Brain (organoid and tissue), 16 donors: ENCODE measurements at places on chromosomes 13 and 19. TPM values are rescaled to one million over a fixed set of nuclear protein-coding genes. Genes with fewer than 3 reads are reported as not detected.
A peak's percentile ranks its signal among the peaks of the same experiment; 100 is the strongest.

- peak; percentile 37 for DNase-seq
These were observed 130.3 kb upstream of the LSM14A start for GRCh38 chr19:34041925-34042521.

- DNase-seq = no peak
These were observed 17.0 kb downstream of the VSTM2B start for GRCh38 chr19:29542776-29543175.

DNA sequence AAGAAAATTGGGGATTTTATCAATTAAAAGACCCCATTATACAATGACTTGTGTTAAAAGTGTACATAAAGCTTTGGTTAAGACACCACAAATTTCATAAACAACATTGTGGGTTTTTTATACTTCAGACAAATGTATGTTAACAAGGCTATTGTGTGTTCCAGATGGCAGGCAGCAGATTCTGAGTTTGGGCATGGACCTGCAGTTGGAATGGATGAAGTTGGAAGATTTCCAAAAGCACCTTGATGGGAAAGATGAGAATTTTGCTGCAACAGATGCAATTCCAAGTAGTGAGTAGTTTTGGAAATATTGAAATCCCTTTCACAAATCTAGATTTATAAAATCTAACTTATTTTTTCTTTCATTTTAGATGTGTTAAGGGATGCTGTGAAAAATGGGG, 25.4 kb downstream of the MPHOSPH8 start:
- no peak for DNase-seq

GRCh38 chr19:39915848-39916215, 18.6 kb downstream of the FCGBP start:
- DNase-seq = no peak

- DNase-seq = no peak
These were observed 13.0 kb downstream of the CIC start for GRCh38 chr19:42281827-42282762.

GRCh38 chr19:49315111-49315510, 9.9 kb downstream of the SLC6A16 start:
- DNase-seq = no peak

DNA sequence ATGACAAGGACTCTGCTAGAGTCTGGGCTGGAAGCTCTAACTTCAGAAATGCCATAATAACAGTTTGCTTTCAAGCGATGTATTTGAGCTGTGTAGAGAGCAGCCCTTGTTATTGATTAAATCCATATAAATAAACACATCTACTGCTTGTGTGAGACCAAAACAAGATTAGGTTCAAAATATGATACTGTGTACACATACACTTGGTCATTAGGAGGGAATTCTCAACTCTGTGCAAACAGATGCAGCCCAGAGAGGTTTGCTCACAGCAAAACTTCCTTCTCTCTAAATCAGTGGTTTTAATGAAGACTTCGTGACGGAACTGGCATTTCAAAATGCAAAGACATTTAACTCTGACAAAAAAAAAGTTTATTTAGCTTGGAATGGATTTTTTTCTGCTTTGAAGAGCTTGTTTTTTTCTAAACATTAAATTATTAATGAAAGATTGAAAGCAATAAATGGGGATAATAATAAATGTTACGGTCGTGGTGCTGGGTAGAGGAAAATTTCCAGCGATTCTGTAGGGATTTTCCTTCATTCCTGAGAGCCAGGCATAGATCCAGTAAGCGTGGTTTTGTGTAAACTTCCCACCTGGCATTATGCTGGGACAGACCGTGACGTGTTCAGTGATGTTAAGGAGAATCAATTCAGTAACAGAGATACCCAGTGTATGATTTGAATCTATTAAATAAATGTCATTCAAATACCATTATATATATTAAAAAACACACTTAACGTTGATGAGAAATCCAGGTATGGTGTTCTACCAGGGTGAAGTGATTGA, 213.7 kb downstream of the TEX29 start:
- DNase-seq = no peak

- no peak for DNase-seq
These were observed 4.8 kb upstream of the IGFL1 start for GRCh38 chr19:46224773-46225172.

GRCh38 chr13:51827254-51827653, 17.7 kb downstream of the TMEM272 start:
- no peak for DNase-seq

DNA sequence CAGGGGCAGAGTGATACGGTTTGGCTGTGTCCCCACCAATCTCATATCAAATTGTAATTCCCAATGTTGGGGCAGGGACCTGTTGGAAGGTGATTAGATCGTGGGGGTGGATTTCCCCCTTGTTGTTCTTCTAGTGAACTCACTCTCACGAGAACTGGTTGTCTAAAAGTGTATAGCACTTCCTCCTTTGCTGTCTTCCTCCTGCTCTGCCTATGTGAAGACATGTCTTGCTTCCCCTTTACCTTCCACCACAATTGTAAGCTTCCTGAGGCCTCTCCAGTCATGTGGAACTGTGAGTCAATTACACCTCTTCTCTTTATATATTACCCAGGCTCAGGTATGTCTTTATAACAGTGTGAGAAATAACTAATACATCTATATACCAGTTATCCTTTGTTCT, 706.4 kb upstream of the KLHL1 start:
- DNase-seq = no peak

DNA sequence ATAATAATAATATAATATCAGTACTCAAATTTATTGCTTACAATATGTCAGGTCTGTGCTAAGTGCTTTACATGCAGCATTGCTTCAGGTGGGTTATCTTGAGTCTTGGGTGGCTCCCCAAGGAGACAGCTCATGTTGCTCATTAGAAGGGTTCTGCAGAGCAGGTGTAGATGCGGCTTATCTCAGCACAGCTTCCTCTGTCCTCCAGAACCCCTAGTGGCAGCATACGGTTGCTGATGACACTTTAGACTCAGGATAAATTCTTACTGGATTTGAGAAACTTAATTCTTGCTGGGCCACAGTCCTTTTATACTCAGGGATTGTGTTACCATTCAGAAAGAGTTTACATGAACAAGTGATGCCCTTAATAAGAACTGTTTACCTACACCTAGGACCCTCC, 8.9 kb downstream of the COG3 start:
- no peak for DNase-seq

DNA sequence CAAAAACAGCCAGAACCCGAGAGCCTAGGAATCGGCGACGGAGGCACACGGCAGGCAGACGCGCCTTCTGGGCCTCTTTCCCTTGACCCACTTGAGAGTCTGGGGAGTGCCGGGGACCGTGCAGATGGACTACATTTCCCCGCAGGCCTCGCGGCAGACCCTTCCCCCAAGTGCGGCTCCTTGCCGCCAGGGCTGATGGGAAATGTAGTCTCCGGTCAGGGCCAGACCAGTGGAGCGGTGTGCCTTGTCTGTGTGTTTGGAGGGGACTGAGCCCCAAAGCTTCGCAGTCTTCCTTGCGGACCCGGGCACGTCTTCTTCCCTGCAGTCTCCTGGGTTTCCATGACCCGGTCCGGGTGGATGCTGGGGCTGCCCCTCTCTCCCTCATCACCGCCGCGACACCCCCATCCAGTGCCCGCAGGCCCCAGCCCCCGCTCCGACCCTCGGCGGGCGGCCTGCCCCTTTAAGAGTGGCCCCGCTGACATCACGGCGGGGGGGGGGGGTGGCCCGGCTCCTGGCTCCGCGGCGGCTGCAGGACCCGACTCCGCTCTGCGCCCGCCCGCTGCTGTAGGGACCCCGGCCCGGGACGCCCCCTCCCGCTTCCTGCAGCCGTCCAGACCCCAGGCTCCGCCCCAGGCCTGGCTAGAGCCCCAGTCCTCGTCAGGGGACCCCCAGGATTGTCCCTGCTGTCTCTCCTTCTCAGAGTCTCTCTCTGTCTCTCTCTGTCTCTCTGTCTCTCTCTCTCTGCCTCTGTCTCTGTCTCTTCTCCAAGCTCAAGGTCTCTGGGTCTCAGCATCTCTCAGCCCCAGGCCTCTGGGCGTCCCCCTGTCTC, 758 bp upstream of the CACNG7 start:
- DNase-seq = peak; percentile 92

DNA sequence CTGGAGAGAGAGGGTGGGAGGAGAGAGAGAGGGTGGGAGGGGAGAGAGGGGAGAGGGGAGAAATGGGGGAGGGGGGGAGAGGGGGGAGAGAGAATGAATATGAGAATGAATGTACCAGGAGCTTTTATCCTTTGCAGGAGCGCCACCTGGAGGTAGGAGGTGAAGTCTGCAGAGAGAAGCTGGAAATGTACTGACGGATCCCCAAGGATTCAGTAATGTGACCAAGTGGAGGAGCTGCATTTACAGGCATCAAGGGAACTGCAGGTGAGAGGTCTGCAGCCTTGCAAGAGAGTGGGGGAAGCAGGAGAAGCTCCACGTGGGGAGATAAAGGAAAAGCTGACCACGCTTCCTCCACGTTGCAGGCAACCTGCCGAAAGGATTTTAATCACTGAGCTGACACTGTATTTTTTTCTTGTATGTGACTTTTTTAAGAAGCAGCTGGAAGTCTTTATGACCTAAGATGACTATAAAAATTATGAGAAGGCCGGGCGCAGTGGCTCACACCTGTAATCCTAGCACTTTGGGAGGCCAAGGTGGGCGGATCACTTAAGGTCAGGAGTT, 33.7 kb downstream of the VSTM1 start:
- DNase-seq = peak; percentile 80

GRCh38 chr19:54391589-54392061, 23.6 kb upstream of the TTYH1 start:
- no peak for DNase-seq

DNA sequence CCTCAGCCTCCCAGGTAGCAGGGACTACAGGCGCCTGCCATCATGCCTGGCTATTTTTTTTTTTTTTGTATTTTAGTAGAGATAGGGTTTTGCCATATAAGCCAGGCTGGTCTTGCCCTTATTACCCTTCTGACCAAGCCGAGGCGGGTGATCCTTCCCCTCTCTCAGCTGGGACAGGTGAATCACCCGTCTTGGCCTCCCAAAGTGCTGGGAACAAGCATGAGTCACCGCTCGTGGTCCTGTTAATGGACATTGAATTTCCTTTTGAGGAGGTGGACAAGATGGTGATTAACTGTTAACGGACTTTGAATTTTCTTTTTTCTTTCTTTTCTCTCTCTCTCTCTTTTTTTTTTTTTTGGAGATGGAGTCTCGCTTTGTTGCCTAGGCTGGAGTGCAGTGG, 10.6 kb downstream of the CD70 start:
- DNase-seq = no peak

GRCh38 chr13:33303855-33304597, 18.5 kb upstream of the STARD13 start:
- no peak for DNase-seq

GRCh38 chr13:85430216-85430794, 368.9 kb downstream of the SLITRK6 start:
- no peak for DNase-seq

DNA sequence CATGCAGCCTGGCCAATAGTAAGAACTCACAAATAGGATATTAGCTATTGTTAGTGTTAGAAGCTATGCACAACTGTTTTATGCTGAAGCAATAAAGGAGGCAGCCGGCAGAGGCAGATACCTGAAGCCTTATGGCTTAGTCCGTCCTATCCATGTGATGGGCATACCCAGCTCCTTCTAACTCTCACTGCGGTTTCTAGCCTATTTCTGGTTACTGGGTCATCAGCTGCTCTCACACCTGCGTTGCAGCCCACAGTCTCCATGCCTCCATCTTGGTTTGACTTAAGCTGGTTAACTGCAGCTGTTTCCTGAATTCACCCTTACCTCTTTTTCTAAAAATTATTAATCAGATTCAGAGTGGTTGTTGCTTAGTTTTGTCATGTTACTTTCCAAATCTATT, 40.5 kb upstream of the CNMD start:
- DNase-seq = no peak

DNA sequence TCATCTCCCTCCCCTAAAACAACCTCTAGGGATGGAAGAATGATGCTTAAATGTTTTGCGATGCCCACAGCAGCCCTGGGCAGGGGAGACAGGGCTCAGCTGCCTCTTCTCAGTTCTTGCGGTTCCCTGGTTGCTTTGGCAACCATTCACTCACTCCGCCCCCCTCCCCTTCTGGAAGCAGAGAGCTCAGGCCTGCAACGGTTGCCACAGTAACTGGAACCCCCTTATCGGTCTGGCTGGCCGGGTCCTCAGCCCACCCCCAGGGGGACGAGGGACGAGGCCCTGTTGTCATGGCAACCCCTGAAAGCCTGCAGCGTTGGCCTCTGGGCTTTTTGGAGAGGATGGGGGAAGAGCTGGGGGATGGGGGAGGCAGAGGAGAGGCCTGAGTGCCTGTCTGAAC, 19.5 kb downstream of the NOVA2 start:
- peak; percentile 90 for DNase-seq

GRCh38 chr19:38316477-38317067, 825 bp upstream of the YIF1B start:
- no peak for DNase-seq

GRCh38 chr13:99288089-99288488, 19.1 kb downstream of the GPR183 start:
- no peak for DNase-seq

GRCh38 chr13:42752731-42753130, 28.7 kb upstream of the FAM216B start:
- DNase-seq = no peak

DNA sequence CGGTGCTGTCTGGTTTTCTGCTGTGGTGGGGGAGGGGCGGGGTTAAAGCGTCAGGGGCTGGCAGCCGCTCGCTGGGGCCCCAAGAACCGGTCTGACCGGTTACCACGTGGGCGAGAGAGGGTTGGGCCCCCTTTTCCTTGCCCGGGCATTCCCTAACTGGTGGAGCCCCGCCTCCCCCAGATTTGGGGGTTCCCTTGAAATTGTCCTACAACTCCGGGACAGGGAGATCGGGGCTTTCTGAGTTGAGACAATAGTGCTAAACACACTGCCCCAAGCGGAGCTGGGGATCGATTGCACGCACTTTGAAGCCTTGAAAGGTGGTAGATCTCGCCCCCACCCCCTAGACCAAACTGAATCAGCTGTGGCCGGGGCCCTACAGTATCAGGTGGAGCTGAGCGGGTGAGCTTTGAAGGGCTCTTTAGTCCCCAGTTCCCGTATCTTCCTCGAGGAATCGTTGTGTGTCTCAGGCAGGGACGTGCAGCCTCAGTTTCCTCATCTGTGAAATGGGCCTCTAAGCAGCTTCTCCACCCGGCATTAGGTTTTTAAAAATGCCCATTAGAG, 4.8 kb downstream of the IER2 start:
- DNase-seq = peak; percentile 59

DNA sequence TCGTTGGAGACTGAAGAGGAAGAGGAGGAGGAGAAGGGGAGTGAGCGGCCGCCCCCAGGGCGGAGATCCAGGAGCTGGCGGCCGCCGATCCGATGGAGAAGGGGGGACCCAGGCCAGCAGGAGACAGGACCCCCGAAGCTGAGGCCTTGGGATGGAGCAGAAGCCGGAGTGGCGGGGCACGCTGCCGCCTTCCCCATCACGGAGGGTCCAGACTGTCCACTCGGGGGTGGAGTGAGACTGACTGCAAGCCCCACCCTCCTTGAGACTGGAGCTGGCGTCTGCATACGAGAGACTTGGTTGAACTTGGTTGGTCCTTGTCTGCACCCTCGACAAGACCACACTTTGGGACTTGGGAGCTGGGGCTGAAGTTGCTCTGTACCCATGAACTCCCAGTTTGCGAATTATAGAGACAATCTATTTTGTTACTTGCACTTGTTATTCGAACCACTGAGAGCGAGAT, 1.8 kb downstream of the GADD45B start:
- no peak for DNase-seq

- peak; percentile 44 for DNase-seq
These were observed 1.1 kb downstream of the PPP1R12C start for GRCh38 chr19:55116232-55116858.

Gene WDR87
- not detected for polyA plus RNA-seq

Gene ZNF99
- not detected for polyA plus RNA-seq

Gene SEMA6B
- 39.1 TPM for polyA plus RNA-seq

Gene HPN
- 3.9 TPM for polyA plus RNA-seq

Gene SHD
- 207 TPM for polyA plus RNA-seq

Gene ADPRHL1
- 133 TPM for polyA plus RNA-seq

Gene PEG3
- polyA plus RNA-seq = 5.4 TPM

Gene CGB2
- not detected for polyA plus RNA-seq

Gene SIAH3
- 0.39 TPM for polyA plus RNA-seq

Gene CA11
- polyA plus RNA-seq = 189 TPM
